Stimulated activated CD4-positive, alpha-beta T cell treated with anti-CD3 and anti-CD28 coated beads, Interleukin-2, amount 100 ng/mL, for 48 hours (primary cell): ENCODE measurements at places on chromosomes 12 and 14.

DNA sequence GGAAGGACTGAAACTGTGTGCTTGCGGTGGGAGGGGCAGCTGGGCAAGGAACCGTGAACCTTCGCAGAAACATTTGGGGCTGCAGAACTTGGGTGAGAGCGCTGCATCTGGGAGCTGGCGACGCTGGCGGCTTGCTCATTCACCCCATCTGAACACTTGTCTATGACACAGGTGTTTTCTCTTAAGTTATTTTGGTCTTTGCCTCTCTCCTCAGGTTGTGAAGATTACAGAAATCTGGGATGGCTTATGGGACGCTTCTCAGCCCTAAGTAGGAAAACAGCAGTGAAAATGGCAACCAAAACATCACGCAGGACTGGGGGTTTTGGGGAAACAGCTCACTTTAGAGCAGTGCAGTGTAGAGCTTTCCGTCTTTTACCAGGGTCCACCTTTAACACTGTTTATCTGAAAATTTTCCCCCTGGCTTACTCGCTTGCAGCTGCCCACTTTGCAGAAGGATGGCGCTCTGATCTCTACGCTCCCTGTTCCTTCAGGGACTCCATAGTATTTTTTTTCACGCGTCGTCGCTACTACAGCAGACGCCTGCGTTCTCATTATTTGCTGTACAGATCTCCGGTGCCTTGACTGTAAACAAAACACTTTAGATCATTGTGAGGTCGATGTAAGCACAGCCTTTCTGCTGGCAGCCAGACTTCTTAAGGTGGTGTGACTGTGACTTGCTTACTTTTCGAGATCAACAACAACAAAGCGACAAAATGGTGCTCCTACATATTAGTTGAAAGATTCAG lies 2.7 kb upstream of the CDKN1B start:
- DNase-seq, result no peak

- DNase-seq, result no peak
These were observed 51.3 kb downstream of the MARK3 start for GRCh38 chr14:103436533-103436932.

DNA sequence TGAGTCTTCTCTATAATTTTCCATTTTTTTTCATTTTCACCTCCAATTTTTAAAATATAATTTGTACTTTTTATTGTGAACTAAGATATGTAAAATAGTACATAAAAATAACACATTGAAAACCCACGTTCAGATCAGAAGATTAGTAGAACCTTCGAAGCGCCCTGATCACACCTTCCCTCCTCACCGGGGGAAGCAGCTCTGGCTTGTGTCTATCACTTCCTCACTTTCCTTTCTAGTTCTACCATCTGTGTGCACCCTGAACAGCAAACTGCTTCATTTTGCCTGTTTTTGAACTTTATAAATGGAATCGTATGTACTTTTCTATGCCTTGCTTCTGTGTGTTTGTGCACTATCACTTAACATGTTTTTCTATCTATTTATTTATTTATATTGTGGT lies 11.8 kb upstream of the CD27 start:
- no peak for DNase-seq

DNA sequence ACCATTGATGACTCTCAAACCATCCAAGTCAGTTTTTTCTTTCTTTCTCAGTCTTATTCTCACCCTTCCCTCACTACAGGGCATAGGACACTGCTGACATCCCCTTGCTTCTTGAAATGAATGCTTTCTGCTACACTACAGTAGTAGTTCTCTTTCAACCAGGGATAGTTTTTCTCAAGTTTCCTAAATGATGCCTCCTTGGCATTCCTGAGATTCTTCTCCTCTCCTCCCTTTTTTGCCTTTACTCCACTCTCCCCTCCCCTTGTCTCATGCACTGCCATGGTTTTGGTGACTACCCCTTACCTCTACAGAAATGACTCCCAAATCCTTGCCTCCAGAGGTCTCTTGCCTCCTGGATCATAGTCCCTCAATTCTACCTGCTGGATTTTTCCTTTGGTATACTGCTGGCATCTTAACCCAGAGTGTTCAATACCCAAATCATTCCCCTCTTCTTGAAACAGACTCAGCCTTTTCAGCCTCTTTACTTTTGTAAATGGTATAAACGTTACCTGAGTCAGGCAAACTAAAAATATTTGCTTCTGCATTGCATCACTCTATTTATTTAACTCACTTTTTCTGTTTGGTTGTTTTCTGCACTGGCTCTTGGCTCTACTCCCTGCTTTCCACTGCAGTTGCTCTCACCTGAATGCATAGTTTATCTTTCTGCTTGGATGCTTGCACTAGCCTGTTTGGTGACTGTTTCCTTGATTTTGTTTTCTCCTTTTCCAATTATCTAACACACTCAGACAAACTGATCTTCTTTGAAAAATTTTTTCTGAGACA lies 211.6 kb upstream of the IGF1 start:
- no peak for DNase-seq

DNA sequence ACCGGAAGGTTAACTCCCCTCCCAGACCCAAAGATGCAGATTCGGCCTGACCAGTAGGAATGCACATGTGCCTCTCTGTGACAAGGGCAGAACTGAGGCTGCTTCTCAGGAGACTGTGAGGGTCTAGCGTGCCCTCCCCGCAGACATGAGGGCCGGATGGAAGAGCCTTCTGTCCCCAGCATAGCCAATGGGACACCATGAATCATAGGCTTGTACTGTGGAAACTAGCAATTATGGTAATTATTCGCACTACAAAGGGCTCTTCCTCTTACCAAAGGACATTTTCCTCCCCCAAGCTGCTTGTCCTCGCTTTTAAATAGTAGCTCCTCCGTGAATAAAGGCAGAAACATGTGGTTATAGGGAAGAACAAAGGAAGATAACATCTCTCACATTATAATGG lies 6.2 kb downstream of the COA8 start:
- DNase-seq, result no peak

GRCh38 chr14:35331605-35332516 lies 39.7 kb downstream of the PSMA6 start:
- DNase-seq, result no peak

DNA sequence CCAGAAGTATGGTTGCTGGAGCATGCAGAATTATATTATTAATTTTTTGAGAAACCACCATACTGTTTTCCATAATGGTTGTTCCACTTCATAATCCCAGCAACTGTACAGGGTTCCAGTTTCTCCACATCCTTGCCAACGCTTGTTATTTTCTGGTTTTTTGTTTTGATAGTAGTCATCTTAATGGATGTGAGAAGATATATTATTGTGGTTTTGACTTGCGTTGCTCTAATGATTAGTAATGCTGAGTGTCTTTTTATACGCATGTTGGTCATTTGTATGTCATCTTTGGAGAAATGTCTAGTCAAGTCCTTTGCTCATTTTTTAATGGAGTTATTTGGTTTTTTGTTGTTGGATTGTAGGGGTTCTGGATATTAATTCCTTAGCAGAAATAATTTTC lies 58.1 kb downstream of the DAAM1 start:
- DNase-seq, result no peak

- DNase-seq, result no peak
These were observed 43.6 kb downstream of the TRPV4 start for GRCh38 chr12:109789526-109790048.

DNA sequence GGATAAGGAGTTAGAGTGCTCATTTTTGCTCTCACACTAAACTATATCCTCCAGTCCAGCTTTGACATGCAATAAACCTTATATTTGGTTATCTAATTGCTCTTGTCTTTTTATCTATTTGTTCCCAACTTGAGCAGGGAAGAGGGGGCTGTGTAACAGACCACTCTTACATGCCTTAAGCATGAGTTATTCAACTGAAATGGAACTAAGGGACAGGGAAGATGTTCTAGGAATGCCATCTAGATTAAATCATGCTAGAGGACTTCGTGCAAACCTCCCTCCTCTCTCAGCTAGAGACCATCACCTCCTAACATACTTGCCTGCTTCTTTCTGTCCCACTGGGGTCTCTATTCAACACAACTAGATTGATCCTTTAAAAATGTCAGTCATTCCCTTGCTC lies 20.6 kb downstream of the SPX start:
- DNase-seq, result no peak

DNA sequence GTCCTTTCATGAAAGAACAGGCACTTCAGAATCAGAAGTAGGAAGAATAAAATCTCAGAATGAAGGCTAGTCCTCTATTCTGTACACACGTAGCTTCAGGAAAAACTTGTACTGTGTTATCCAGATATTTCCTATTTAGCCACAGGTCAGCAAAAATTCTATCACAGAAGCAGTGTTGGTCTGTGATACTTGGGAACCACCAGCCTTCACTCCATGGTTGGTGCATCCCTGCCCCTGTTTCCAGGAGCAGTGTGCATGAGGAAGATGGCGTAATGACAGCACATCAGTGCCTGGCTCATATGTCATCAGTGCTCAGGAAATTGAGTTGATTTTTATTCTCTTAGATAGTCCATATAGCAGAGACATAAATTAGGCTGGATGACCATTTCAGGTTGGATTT lies 87.7 kb downstream of the SAMD4A start:
- DNase-seq, result no peak

DNA sequence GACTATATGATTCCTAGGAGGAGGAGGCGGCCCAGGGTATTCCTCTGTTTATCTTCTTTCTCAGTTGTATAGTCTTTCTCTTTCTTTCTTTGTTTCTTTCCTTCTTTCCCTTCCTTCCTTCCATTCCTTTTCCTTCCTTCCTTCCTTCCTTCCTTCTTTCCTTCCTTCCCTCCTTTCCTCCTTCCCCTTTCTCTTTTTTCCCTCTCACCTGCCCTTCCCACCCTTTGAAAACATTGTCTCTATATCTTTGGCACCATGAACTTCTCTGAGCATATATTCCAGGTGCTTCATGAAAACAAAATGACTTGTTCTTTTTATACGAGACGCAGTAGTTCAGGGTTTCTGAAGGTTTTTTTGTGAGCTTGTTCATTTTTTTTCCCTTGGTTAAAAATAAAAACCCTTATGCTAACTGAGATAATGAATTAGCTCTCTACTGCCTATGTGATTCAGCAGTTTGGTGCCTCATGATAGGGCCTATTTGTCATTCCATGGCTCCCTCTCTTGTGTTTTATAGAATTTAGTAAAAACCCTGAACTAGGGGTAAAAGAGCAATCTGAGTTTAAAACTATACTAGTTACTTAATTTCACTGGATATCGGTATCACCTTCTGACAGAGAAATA lies 3.2 kb upstream of the TESPA1 start:
- no peak for DNase-seq

GRCh38 chr14:70873627-70874026 lies 33.6 kb upstream of the PCNX1 start:
- no peak for DNase-seq

DNA sequence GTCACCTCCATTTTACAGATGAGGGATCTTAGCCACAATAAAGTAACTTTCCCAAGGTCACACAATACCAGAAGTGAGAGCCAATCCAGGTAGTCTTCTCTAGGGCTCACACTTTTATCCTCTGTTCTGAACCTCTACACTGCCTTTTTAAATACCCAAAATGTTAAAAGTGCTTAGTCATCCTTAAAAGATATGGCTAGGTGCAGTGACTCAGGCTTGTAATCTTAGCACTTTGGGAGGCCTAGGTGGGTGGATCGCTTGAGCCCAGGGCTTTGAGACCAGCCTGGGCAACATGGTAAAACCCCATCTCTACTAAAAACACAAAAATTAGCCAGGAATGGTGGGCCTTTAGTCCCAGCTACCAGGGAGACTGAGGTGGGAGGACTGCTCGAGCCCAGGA lies 104.1 kb upstream of the PPP4R3A start:
- no peak for DNase-seq

GRCh38 chr12:65084579-65084978 lies 36.5 kb downstream of the WIF1 start:
- no peak for DNase-seq

GRCh38 chr12:24381790-24382189 lies 432.3 kb upstream of the SOX5 start:
- DNase-seq, result no peak

DNA sequence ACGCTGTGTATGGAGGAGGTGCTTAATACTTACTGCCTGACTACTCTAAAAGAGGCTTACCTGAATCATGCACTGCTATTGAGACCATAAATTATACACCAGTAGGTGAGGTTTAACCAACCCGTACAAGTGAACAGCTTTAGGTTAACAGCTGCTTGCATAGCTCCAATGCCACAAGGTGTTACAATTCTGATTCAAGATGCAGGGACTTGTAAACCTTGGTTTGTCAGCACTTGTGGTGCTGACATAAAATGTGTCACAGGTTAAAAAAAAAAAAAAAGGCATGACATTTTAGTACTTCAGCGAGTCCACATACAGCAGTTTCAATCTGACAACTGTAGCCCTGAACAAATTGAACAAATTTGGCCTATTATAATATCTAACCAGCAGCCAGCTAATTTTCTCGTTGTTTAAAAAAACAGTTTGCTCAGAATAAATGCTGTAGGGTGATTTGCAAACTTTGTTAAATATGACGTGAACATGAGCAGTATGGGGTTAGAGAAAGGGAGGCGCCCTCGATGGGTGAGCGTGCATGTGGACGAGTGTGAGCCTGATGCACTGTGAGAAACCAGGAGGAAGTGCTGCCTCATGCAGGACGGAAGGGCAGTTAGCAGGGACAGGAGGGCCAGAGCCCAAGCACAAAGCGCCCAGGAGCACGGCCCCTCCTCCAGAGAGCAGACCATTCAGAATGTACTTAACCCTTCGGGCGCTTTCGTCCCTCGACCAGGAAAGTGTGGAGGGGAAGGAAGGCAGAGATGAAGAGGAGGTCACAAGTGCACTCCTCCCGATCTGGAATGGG lies 44.7 kb downstream of the TCHP start:
- DNase-seq, result no peak

DNA sequence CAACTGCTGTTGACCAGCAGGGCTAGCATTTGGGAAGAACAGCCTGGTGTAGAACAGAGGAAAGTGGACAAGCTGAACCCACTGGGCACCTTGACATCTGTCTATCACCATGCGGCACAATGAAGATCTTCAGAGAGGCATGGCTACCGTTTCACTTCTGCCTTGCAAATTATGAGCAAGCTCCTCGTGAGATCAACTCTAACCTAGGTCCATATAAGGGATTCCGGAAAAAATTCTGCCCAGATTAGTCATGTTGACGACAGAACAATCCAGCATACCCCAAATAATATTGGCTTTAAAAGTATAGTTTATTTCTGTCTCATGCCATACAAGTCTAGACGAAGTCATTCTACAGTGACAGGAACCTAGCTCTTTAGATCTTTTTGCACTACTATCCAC lies 91.6 kb upstream of the ATF7IP start:
- no peak for DNase-seq

DNA sequence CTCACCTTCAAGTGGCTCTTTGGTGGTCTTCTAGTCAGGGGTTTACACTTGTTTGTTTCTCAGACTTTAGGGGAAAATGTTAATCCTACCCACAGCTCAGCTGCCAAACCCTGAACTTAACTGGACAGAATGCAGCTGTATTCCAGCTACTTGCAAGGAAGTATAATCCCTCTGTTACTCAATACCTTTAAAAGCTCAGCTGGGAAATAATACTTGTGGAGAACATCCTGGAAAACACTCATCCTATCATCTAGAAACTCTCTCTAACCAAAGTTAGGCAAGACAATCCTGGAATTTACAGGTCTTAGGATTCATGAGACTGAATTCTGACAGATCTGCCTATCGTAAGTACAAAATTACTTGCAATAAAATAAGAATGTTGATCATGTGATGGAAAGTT lies 404.1 kb downstream of the ADAMTS20 start:
- DNase-seq, result no peak

GRCh38 chr12:27014859-27015729 lies 910 bp upstream of the TM7SF3 start:
- DNase-seq, result no peak
